ENCODE measurements at places on chromosomes 12 and 14.

DNA sequence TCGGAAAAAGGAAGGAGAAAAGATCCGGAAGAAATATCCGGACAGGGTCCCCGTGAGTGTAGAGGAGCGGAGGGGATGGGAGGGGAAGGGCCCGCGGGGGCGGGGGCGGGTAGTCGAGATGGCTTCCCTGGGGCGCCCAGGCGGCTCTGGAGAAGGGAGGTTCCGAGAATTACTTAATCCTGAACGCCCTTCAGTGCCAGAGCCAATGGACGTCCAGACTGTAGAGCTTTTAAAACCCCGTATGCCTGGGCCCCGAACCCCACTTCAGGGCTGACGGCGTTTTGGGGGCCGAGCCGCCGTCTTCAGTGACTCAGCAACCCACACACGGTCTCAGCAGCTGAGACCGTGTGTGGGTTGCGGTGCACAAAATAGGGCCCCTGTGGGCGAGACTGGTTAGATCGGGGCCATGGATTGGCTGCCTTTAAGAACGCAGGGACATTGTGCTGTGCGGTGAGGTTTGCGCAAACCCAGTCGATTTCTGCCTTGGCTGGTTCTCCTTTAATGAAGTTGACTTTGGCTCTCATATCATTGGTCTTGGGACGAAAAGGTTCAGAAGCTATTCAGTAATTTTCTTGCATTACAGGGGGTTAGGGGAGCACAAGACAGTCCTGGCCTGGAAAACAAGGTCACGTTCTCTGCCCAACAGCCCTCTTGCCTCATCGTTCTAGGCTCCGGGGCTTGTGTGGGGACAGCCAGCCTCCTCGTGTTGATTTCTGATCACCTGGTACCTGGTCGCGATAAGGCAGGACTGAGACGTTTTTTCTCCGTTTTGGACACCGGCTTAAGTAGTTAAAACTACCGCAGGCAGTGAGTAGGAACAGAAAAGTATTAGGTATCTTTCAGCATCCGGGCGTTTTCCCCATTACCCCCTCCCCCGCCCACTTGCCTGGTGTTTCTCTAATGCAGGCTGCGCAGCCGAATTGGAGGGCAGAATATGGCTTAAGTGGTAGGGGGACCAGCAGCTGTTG lies 775 bp downstream of the GABARAPL1 start:
- DNase-seq, result peak; percentile 53

DNA sequence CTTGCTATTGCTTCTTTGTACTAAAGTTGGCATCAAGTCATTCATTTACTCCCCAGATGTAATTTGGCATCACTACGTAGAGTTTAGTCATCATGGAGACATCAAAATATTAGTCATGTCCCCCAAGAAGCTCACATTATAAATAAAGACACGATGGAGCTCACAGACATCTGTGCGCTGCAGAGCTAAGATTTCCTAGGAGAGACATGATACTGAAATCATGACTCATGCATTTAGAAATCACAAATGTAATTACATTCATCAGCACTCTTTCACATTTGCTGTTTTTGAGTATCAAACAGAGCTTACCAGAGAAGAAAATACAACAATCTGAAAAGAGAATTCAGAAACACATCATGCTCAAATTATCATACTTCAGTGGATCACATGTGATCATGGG lies 169.8 kb downstream of the LRIG3 start:
- no peak for DNase-seq

DNA sequence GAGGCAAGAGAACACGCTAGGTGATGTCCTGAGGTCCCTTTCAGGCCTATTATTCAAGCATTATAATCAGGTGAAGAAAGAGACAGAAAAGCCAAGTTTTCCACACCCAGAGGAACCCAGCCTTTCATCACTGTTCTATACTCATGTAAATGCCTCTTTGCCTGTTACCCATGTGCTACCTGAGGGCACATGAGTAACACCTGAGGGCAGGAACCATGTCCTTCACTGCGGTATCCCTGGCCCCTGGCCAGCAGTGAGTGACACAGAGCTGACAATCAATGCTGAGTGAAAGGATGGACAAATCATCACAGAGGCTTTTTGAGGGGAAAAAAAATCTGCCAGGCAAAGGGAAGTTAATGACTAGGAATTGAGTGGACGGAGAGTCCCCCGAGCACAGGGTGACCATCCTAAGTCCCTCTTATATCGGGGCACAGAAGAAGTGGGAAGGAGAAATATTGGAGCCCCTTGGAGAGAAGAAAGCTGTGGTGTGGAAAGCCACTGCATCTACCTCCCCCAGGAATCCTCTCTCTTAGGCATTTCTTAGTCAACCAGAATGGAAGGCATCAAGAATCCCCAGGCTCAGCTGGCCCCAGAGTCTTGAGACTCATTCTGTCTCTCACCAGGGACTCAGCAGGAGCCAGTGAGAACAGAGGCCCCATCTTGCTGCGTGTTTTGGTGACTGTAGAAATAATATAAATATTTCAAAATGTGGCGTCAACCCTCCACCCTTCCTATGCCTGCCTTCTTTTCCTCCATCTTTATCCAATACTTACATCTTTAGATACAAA lies 212.9 kb downstream of the DPF3 start:
- DNase-seq, result no peak

GRCh38 chr14:28308734-28309133 lies 457.9 kb upstream of the FOXG1 start:
- DNase-seq, result no peak

GRCh38 chr14:79820866-79821535 lies 390.3 kb downstream of the DIO2 start:
- no peak for DNase-seq

GRCh38 chr12:30979371-30980259 lies 53.1 kb downstream of the TSPAN11 start:
- DNase-seq, result no peak

GRCh38 chr12:587132-588023 lies 75.9 kb downstream of the NINJ2 start:
- no peak for DNase-seq

- peak; percentile 80 for DNase-seq
Observed at GRCh38 chr12:121795034-121795968, 1.8 kb upstream of the RHOF start.

- peak; percentile 6 for DNase-seq
Observed at GRCh38 chr14:30656190-30656632, 34.1 kb downstream of the SCFD1 start.

GRCh38 chr12:46904406-46905238 lies 78.8 kb upstream of the SLC38A4 start:
- no peak for DNase-seq

DNA sequence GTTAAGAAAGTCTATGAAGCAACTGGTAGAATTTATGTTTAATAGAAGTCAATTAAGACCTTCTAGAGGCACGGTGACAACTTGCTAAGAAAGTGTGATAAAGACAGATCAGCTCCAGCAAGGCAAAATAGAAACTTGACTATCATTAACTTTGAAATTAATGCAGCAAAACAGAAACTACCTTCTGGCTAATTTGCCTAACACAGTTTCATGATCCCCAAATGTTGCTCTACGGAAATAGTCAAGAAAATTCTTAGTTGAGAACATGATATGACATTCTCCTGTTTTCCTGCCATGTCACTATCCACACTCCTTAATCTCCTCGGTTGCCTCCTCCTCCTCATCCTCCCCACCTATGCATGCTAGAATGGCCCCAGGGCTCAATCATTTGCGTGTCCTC lies 4.2 kb downstream of the DENND5B start:
- DNase-seq, result no peak

DNA sequence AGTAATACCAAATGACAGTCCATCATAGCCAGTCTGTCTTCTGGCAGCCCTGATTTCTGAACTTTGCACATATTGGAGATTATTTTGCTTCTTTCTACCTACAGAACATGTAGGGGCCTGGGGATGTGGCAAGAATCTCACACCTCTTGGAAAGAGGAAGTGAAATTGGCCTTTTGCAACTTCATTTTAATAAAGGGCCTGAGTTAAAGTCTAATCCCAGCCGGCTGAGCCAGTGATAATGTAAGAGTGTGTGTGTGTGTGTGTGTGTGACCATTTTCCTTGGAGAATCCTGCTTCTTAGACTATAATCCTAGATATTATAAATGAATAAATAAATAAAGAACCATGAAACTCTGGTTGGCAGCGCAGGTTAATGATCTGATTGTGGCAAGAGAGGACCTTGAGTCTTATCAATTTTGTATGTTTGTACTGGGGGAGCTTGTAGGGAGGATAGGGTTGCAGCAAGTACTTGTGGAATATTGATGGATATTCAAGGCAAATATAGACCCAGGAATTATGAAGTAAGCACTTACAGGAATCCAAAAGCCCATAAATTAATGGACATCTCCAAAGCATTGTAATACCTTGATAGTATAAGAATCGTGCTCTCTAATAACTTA lies 233.2 kb upstream of the AMIGO2 start:
- DNase-seq, result no peak

DNA sequence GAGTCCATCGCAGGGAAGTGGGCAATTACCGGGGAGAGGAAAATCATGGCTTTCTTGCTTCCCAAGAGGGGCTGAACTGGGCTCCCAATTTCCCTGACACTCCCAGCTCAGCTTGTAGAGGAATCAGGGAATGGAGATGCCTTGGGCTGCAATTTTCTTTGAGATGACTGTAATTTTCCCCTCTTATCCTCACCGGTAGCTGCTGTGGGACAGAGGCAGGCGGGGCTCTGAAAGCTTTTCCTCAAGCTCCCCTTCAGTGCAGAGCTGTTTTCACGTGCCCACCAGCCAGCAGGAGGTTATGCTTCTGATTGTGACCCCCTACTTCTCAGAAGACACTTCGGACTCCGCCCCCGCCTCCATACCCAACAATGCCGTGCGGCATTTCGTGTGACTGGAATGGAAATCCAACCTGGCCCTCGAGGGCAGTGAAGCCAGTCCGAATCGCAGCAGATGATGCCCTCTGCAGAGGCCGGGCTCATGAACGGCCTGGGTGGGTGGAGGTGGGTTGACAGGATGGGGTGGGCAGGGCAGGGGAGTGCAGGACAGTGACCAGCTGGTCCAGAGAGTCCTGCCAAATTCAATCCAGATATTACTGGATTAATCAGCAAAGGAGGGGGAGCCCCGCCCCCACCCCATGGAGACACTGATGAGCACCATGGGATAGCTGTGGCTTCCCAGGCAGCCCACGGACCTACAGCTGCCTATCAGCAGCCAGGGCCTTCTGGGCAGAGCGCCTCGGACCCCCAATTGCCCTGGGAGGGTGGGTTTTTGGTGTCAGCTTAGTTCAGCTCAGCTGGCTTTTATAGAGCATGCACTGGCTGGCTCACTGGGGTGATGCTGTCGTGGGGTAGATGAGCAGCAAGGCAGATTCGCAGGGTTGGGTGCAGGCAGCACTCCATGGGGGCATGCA lies 37.6 kb downstream of the RTL1 start:
- no peak for DNase-seq

DNA sequence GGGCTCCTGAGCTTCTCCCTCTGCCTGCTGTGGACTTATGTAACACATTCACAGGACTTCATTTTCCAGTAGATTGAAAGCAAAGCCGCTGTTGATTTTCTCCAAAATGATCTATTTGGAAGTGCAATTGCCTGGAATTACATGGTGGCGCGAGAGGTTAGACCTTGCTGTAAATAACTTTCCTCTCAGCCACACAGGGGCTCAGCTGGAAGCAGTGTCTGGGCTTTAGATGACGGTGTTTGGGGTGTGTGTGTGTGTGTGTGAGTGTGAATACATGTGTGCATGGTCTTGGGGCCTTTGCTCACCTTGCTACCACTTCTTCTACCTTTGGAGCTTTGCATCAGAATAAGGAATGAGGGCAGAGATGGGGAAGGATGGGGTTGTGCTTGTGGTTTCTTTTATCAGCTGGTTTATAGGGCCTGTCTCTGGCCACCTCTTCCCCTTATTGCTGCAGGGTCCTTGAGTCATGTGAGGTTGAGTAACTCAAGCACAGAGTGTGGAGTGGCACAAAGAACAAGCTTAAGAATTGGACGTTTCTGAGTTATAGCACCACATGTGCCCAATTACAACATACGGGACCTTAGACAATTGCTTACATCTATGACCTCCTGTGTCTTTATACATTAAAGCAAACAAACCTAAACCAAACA lies 280.6 kb downstream of the NRXN3 start:
- no peak for DNase-seq

GRCh38 chr12:118337194-118337838 lies 35.4 kb downstream of the TAOK3 start:
- DNase-seq, result no peak

DNA sequence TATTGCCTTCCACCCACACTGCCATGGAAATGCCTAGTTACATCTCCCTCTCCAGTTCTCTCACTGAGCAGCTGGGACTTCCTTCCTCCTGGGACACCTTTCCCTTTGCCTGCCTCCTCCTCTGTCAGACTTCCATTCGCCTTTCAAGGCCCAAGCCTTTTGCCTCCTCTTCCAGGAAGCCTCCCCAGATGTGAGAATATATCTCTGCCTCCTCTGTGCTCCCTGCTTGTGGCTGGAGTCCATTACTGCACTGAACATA lies 3.1 kb downstream of the IFI27L2 start:
- DNase-seq, result no peak

DNA sequence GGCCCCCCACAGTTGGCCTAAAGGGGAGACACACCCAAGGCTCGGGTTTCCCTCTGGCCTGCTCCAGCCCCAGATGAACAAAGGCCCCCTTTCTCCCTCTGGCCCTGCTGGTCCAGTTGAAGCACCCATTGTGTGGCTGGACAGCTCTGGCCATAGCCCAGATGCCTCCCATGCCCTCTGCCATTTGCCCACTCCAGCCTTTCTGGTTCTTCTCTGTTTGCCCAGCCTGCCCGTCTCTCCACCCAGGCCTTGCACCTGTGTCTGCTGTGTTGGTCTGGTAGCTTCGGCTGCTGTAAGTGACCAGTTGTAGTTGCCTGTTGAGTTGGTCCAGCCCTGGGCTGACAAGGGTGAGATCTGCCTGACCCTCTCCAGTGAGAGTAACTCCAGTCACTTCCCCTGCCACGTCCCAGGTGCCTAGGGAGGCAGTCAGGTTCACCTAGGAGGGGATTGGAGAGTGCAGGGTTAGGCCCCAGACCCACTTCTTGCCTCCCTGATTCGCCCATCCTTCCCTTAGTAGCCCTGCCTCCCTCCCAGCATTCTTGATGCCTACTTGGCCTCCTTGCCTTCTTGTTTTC lies 3.0 kb downstream of the B4GALNT1 start:
- DNase-seq, result no peak

- DNase-seq, result no peak
Observed at GRCh38 chr14:28254768-28255167, 511.8 kb upstream of the FOXG1 start.

GRCh38 chr12:106897082-106897481 lies 58.6 kb upstream of the TMEM263 start:
- no peak for DNase-seq

DNA sequence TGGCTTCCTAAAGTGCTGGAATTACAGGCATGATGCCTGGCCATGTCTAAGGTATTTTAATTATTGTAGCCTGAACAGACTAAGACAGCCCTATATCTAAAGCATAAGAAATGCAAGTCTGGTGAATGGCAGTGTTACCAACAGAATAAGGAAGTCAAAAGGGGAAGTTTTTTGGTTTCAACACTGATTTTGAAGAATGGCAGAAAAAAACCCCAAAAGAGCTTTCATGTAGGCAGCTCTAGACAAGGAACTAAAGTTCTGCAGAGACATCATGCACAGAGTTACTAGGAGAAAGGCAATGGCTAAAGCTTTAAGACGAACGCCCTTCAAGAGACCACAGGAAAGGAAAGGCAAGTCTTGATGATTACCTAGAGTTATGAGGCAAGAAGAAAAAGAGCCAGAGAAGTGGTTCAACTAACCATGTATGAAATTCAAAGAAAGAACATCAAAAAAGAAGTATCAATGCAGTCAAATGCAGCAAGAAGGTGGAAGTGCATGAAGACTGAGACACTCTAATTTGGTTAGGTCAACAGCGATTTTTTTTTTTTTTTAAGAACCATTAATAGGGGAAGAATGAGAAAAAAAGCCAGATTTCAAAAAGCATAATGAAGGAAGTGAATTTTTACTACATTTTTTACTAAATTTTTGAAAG lies 50.8 kb downstream of the RPS6KA5 start:
- no peak for DNase-seq
